ENCODE measurements at places on chromosomes 1 and 21.

DNA sequence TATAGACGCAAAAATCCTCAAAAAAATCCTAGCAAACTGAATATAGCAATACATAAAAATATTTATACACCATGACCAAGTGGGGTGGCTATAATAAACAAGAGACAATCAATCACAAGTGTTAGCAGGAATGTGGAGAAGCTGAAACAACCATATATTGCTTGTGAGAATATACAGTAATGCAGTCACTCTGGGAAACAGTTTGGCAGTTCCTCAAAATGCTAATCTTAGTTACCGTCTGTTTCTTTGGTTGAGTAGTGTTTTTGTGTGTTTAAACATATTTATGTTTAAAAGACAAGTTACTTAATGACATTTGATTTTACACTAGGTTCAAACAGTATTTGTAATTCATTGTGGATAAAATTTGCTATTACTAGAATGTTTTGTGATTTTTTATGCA is 792.0 kb downstream of the LTN1 start:
- no peak for DNase-seq

DNA sequence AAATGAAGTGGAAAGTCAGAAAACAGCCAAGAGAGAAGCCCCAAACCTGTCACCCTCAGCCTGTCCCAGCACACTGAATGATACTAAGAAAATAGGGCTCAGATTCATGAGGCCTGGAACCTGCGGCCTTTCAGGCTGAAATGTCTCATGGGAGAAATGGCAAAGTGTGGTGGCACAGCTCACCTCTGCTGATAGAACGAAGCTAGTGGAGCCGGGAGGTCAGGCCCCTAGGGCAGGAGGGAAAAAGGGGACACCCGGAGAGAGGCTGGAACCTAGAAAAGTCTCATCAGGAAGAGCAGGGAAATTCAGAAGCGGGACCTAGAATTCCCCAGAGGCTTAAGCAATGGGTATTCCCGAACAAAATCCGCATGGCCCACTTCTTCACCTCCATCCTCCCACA is 107.1 kb downstream of the BCAR3 start:
- DNase-seq, result no peak

GRCh38 chr1:220451532-220451931 is 76.4 kb upstream of the MARK1 start:
- no peak for DNase-seq

DNA sequence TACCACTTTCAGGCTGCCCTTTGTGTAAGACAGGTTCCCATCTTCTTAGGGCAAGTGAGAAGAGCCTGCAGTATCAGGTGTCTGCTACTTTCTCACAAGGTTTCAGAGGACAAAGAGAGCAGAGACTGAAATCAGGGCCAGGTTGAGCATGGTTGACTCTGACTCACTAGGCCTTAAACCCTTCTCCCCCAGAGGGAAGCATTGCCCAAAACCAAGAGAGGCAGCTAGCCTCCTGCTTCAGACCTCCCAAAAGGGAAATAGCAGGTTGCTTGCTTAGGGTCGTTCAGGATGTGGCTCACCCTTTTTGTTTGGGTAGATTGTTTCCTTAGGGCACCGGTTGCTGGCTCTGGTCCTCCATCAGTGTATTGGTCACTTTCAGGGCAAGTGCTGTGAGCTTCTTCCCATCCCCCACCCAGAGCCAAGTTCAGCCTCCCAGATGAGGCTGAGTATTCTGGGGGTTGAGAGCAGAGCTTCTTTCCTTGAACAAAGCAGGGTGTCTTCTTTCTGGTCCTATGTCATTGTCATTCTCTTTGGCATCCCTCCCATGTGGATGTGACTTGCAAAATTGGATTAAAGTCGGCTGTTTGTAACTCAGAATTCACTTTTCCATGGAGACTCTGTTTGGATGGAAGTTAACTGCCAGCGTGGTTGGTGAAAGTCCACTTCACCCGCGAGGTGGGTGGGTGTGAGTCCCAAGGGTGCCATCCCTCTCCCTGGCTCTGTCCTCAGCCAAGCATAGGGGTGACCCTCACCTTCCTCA is 55.5 kb upstream of the GALNT2 start:
- no peak for DNase-seq

GRCh38 chr1:156860113-156860627 is 495 bp upstream of the NTRK1 start:
- peak; percentile 49 for DNase-seq

DNA sequence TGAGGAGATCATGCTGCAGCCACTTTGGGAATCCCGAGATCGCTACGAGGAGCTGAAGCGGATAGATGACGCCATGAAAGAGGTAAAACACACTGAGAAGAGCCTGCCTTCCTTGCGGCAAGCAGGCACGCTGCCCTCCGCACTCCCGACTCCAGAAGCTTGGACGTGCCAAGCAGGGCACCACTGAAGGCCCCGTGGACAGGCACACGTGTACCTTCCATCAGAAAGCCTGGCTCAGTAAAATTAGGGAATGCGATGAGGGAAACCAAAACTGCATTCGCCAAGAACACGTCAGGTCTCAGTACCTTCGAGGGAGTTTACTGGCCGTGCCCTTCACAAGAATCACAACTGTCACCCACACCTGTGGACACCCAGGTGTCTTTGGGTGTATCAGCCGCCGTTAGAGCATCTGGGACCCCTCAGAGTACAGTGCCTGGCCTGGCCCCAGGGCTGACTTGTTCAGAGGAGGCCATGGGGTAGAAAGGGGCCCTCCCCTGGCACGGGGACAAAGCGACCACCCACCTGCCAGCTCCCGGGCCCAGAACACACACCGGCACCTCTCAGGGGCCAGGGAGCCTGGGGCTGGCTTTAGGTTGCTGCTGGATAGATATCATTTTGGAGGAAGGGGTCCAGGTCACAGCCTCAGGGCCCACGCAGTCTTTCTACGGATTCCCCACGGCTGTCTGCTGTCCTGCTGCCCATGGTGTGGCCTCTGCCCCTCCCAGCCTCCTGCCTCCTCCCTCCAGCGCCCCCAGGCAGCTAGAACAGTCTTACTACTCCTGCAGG is 108.4 kb downstream of the WDR4 start:
- DNase-seq, result no peak

DNA sequence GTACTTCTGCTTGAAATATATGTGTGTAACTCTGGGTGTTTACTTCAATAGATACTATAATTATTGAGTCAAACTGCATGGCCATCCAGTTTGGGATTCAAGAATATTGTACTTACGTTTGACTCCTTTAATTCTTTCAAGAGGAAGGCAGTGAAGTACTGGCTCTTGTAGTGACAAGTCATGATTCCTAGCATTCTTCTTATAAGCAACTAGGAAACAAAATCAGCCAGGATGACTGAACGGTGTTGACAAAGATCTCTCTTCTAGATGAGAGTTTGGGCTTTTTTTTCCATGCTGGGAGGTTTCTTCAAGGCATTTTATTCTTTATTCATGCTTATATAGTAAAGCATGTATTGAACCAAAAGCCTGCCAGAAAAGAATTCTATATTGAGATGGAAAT is 58.3 kb downstream of the CLEC20A start:
- no peak for DNase-seq

- peak; percentile 4 for DNase-seq
Observed at GRCh38 chr1:64396817-64397216, 73.1 kb upstream of the CACHD1 start.

DNA sequence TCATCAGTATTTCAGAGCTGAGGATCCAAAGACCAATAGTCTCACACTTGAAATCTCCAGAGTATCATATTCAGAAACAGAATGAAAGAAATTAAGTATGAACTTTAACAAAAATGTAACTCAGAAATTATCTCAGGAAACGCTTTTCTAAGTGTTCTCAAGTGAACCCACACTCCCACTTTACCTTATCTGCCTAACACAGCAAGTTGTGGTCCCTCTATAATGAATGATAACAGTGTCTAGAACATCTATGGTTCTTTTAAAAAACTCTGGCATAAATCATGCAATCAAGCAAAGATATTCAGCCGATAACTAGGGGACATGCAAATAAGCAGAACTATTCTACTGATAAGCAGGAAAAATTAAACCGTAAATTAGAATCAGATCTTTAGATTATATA is 1574.2 kb downstream of the PLA2G4A start:
- DNase-seq, result no peak

DNA sequence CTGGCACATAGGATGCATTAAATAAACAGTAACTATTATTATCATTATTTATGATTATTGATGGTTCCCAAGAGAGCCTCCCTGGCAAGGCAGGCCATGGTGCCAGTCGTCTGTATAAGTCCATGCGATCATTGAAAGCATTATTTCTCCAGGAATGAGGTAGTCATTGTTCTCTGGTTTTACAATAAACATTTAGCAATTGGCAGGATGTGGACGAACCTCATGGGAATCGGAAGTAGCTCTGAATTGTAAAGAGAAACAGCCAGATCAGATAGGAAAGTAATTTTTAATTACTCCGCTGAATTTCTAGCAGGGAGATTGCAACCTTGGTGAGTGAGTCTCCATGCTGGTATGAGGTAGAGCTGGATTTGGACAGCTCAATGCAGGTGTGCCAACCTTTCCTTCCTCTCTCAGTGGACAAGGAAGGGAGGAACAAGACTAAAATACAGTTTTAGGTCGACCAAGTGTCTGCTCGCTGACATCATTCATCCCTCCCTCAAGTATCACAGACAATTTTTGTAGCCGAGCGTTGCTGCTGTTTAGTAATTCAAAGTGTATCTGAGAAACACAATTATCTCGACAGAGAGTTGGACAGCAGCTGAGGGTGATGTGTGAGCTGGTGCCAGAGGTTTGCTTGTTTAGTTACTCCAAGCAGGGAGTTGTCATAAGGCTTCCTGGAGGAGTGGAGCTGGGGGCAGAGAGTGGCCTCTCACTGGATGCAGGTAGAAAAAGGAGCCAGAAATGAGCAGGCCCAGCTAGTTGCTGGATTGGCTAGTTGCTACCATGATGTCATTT is 250.8 kb downstream of the KCNJ6 start:
- DNase-seq, result no peak

GRCh38 chr1:147124266-147124665 is 48.0 kb downstream of the PRKAB2 start:
- DNase-seq, result no peak

DNA sequence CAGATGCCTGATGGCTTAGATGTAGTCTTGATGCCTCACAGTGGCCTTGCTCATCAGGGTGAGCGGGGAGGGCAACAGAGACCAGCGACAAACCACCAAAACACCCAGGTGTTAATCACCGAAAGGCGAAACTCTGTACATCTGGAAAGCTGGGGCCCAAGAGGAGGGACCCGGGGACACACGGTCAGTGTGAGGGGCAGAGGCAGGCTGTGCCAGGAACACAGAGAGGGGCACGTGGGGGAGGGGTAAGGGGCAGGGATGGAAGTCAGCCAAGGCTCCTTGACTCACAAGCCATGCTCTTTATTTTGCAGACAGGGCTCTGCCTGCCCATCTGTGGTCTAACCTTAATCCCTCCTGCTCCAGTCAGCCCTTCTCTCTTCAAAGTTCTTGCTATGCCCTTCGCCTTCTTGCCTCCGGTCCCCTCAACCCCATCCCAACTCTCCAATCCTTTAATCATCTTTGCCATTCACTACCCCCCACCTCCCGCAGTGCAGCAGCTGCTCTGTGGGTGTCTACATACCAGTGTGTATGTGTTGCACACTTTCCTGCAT is 4.3 kb downstream of the MEF2D start:
- no peak for DNase-seq

- DNase-seq, result no peak
Observed at GRCh38 chr21:34526618-34527290, 14.7 kb upstream of the KCNE1 start.

- DNase-seq, result no peak
Observed at GRCh38 chr1:68442822-68443556, 6.8 kb downstream of the RPE65 start.

GRCh38 chr1:160428655-160429054 is 28.3 kb downstream of the VANGL2 start:
- no peak for DNase-seq
